Erythroblast (primary cell): ENCODE measurements at places on chromosomes 11 and 22.

DNA sequence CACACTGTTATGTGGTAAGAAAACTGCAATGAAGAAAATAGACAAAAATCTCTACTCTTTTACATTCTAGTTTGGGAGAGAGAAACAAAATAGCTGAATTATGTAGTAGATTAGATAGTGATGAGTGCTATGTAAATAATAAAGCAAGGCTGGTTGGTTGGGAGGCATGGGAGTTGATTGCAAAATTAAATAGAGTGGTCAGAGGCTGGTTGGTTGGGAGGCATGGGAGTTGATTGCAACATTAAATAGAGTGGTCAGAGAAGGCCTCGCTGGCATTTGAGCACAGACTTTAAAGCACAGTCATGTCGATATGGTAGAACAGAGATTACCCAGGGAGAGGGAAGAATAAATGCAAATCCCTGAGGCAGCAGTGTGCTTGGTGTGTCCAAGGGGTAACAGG is 22.4 kb downstream of the SIK2 start:
- no peak for DNase-seq

GRCh38 chr11:70834984-70835560 is 417.3 kb downstream of the SHANK2 start:
- DNase-seq: no peak

- no peak for DNase-seq
Observed at GRCh38 chr22:50253046-50253915, 2.2 kb upstream of the HDAC10 start.

DNA sequence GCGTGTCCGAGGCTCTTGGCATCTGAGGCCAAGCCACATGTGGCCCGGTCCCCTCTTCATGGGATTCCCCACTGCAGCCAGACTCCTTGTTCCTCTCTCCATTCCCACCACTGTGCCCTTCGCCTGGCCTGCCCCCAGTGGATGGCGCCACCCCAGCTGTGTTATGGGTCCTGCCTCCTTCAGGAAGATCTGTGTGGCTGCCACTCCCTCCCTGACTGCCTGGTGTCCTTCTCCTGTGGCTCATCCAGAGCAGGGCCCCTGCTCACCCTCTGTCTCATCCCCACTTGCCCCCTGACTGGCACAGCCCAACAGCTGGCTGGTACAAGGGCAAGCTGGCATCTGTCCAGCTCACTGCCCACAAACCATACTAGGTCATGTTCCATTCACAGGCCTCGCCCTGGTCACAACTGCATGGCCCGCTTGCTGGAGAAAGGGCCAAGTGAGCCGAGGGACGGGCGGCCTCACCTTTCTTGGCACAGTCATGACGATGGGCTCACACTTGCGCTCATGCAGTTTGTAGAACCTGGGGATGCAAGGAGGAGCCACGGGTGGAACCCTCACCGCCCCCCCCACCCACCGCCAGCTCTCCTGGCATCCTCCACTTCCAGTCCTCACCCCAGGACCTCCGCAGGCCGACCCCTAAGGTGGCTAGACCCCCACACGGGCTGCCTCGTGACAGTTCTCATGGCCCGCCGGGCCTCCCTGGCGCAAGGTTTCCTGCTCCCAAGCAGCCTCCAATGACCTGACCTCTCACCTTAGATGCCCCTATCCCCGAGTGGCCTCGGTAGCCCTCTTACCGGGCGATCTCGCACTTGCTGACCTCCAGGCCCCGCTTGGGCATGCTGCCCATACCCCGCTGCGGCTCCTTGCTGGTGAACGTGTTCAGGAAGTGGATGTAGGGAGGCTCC is 2.1 kb upstream of the PTPRCAP start:
- no peak for DNase-seq

GRCh38 chr22:23196165-23196564 is 15.9 kb downstream of the BCR start:
- no peak for DNase-seq

GRCh38 chr11:60899046-60899936 is 7.1 kb downstream of the PRPF19 start:
- peak; percentile 85 for DNase-seq

GRCh38 chr22:27540656-27541396 is 260.7 kb downstream of the MN1 start:
- DNase-seq: no peak

GRCh38 chr11:86438685-86439084 is 64.0 kb downstream of the CCDC81 start:
- no peak for DNase-seq

DNA sequence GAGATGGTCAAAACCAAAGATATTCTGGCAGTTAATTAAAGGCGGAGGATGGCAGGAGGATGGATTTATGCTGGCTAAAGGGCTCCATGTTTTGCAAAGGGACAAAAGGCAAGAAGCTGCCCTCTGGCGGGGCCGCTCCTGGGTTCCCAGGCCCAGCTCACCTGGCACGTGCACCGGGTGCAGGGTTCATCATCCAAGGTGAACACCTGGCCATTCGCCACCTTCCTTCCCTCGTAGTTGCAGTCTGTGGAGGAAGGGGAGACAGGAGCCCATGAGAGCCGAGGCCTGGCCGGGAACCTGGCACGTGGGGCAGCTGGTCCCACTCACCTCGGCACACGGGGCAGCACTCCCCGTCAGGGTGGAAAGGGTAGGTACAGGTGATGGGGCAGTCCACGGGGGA is 23.8 kb downstream of the PGA5 start:
- no peak for DNase-seq

DNA sequence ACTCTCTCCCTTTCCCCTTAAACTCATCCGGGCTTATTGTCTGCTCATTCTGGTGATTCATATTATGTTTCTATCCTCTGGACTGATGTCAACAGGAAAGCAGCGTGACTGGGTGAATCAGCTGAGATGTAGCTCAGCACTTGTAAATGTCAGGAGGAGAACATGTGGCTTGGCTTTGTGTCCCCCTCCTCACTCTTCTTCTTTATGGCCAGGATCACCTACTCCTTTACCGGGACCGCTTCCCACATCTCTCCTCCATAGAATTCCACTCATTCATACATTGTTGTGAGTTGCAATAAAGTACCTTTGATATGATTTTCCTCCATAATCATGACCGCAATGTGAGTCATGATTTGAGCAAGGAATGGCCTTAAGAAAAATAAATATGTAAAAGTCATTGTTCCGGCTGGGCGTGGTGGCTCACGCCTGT is 15.8 kb upstream of the SYN3 start:
- no peak for DNase-seq

DNA sequence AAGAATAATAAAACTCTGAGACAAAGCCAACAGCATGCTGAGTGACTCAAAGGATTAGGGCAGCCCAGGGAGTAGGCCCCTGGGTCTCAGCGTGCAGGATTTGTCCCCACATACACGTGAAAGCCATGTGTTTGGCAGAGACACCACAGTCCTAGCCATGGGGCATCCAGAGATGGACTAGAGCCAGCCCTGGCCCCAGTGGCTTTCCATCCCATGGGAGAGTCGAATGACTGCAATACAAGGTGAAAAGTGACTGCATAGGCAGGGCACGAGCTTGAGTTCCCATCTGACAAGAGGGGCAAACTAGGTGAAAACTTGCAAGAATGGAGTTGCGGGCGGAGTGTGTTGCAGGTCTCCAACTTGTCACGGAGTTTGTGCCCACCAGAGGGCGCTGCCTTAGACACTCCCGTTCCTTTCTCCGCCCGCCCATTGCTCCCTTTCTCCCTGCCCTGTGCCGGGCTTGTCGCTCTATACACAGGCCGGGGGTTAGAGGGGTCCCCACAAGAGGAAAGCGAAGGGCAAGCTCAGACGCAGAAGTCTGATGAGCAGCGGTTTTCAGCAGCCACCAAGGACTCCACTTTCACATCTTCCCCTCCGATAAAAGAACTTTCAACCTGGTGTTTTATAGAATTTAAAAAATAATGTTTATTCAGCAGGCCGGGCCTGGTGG is 24.2 kb downstream of the TSKU start:
- DNase-seq: peak; percentile 86

DNA sequence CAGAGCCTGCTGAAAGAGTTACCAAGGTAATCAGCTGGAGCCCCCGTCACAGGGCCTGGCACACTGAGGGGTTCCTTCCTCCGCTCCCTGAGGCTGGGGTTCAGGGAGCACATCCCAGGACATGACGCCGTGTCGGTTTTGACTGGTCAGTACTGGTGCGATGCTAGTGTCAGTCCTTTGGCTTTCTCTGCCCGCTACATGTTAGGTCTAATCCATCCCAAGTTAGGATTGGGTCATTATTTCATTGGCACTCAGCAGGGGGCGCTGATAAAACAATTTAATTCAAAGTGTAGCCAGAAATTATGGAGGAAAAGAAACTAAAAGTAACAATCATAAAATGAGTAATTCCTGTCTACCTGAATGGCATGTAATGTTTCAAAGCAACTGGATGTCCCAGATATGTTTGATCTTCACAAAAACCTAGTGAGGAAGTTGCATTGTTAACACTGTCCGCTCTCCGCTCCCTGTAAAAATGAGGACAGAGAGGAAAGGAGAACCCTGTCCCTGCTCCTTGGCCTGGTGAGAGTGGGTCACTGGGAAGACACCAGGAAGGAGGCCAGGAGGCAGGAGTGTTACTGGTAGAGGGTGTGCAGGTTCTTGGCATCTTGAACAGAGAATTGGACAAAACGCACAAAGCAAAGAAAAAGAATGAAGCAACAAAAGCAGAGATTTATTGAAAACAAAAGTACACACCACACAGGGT is 27.1 kb downstream of the TSKU start:
- peak; percentile 47 for DNase-seq

DNA sequence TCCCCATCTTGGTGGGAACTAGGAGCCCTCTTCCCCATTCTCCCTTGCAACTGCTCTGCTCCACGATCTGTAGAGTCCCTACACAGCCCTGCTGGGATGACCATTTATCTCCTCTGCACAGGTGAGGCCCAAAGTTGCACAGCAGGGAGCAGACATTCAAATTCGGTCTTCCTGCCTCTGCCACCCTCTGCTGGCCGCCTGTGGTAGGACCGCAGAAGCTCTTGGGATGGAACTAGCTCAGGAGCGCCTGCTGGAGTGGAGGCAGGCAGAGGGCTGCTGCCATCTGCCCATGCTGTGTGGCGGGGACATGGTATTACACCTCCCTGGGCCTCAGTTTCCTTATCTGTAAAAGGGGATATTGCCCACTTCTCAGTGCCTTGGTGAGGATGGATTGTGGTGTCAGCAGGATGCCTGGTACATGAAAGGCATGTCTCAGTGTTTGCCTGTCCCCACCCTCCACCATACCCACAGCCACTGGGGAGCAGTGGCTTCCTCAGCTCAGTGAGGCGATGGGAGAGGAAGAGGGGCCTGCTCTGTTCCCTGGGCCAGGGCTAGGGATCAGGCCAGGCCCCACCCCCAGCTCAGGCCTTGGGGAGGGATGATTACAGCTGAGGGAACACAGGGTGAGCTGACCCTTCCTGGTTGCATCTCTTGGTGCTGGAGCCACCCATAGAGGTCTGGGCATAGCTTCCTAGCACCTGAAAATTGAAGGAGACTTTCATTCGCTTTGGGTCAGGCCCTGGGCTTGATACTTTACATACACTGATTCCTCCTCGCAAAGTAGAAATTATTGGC is 11.3 kb upstream of the OMP start:
- peak; percentile 89 for DNase-seq

- no peak for DNase-seq
Observed at GRCh38 chr11:71357414-71357813, 90.8 kb downstream of the DHCR7 start.

- no peak for DNase-seq
Observed at GRCh38 chr11:134864233-134864967, 452.4 kb upstream of the B3GAT1 start.

DNA sequence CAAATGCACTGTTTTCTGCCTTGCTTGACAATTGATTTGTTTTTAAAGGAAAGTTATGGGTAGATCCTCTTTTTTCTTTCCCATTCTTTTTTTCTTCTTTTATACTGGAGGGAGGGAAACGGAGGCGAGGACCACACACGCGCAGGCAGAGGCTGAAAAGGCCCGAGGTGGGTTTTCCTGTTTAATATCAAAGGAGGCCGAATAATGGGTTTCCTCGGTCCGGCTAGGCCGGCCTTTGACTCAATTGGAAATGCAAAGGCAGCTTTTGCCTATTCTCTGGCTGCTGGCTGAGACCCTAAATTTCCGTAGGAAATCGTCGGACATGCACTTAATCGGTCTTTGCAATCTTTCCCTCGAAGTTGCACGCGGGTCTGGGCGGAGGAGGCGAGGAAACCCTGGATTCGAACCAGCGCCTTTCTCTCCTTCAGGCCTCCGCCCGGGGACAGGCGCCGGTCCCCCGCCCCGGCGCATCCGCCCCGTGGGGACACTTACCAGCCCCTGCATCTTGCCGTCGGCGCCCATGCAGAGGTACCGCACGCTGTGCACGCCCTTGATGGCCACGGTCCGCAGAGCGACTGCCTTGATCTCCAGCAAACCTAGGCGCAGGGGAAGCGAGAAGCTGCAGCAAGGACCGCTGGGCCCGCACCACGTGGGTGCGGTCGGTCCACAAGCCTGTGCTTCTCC is 911 bp downstream of the FGF19 start:
- DNase-seq: no peak
